ENCODE measurements at places on chromosomes 6 and 20.

GRCh38 chr6:72283571-72283970 is 338.3 kb upstream of the KCNQ5 start:
- DNase-seq = peak; percentile 18

GRCh38 chr6:715709-716491 is 23.0 kb upstream of the EXOC2 start:
- DNase-seq = no peak

- peak; percentile 74 for DNase-seq
These were observed 9.4 kb upstream of the COMMD7 start for GRCh38 chr20:32752458-32753250.

GRCh38 chr6:128836761-128837160 is 46.2 kb upstream of the LAMA2 start:
- DNase-seq = peak; percentile 1

DNA sequence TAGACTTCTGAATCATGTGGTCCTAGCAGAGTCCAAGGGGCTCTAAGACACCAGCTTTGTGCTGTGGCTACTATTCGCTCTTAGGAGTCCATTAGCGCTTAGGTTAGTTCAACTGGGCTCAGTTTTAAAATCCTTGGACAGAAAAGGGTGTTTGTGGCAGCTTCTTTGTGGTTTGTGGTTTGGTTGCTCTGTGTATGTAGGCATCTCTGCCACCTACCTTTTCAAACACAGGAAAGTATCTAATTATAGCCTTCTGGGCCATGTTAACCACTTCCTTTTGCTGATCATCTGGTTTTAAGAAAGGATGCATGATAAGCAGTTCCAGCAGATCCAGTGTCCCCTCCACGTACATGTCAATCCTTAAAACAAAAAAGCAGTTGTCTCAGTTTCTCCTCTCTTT is 10.8 kb downstream of the GSTA4 start:
- DNase-seq = peak; percentile 22

Measured in fibroblast of upper back skin (primary cell).